ENCODE measurements at places on chromosomes 2 and 18.

DNA sequence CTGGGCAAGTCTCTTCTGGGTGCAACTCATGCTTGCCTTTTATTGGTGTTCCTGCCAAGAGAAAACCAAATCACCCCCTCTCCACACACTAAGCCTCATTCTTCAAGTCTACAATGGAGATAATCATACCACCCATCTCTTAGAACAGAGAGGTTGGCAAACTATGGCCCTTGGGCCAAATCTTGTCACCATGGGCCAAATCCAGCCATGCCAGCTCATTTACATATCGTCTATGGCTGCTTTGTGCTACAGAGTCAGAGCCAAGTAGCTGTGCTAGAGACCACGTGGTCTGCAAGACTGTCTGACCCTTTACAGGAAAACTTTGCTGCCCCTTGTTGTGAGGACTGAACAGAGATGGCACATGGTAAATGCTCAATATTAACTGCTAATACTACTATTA lies 270.3 kb upstream of the PARD3B start:
- no peak for DNase-seq

GRCh38 chr2:75221862-75222261 lies 22.5 kb upstream of the TACR1 start:
- DNase-seq: no peak

DNA sequence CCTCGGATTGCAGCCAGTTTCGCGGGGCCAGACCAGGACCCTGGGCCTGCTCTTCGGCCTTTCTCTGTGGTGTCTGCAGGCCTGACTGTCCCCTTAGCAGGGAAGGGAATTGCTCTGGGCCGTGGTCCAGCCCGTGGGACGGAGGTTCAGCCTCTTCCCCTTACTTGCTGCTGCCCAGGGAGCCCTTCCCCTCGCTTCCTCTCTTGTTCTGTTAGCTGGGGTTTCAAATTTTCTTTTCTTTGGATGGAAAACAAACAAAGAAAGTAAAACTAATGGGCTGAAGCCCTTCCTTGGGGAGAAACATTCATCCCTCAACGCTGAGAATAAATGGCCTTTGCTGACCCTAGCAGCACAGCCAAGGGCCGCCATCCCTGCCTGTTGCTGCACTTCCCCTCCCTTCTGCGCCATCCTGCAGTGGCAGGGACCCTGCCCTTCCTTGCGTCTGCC lies 52.4 kb downstream of the ASAP2 start:
- no peak for DNase-seq

DNA sequence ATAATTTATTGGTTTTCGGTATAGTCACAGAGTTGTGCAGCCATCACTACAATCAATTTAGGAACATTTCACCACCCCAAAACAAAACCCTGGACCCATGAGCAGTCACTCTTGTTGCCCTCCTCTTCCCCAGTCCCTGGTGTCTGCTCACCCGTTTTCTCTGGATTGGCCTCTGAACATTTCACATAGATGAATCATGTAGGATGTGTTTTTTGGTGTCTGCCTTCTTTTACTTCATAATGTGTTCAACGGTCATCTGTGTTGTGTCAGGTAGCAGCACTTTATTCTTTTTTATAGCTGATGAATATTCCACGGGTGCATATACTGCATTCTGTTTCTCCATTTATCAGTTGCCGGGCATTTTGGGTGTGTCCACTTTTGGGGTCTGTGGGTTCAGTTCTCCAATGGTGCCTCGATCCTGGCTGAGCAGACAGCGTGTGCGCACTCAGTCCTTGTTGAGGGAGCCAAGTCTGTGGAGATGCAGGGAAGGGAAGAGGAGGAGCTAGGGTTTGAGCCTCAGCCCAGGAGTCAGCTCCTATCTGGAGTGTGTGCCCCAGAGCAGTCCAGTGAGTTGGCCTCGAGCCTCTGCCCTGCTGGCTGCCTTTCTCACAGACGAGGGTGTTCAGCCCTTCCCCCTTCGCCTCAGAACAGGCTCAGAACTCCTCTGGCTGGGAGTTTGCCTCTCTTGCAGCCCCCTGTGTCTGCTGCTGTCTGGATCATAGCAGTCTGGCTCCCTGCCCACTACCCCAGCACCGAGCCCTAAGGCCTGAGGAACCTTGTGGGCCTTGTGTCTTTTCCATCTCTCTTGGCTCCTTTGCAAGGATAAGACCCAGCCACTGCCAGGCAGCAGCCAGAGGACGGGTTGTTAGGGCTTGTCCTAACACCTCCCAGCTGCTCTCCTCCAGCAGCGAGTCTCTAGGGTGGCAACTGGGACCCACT lies 18.0 kb downstream of the C2orf74 start:
- DNase-seq: no peak

Data from germinal center (tissue), 1 donor.